ENCODE measurements at places on chromosomes 3 and 15.

GRCh38 chr3:47005212-47006144 is 26.0 kb downstream of the NBEAL2 start:
- no peak for DNase-seq

- DNase-seq, result no peak
Measured at GRCh38 chr15:94174399-94174802, 57.0 kb upstream of the MCTP2 start.

DNA sequence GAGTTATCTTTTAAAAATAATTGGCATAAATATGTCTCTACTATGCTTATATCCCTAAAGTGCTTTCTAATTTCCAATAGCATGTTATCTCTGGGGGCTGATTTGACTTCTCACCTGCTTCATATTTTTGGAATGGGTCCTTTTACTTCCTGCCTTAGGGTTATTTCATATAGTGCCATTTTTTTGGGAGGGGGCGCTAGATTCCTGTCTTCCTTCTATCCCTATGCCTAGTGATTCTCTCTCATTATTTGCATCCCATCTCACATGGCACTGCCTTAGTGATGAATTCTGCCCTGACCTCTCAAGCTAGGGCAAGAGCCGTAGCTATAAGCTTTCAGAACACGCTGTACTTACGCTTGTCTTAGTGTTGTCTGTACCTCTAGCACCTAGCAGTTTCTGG is 150.3 kb upstream of the SLITRK3 start:
- DNase-seq, result no peak

DNA sequence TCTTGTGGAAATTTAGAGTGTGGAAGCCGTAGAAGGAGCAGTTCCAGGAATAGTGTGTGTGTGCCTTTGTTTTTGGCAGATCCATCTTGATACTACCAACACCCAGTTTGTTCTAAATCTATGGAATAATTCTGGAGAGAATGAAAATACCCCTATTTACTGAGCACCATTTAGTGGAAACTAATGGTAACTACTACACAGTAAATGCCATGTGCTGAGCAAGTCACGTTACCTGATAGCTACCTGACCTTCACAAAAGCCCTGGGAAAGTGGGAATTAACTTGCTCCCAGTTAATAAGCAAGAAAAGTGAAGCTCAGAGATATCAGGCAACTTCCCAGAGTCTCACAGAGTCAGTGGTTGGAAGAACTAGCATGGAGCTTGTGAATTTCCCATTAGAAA is 137.7 kb downstream of the ARPP21 start:
- DNase-seq, result no peak

DNA sequence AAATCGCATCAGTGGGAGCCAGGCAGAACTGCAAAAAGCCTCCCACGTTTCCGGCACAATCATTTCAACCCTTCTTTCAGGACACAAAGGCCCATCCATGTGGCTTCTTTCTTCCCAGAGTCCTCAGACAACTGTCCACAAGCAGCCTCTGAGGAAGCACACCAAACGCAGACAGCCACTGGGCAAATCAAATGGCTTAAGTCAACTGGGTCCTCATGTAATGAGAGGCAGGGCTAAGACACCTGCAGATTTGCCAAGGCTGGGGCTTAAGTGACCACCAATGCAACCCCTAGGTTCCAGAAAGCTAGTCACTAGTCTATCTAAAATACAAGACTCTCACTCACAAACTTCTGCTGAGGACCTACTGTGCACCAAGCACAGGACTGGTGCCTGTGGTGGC is 8.0 kb downstream of the OSBPL10 start:
- DNase-seq, result no peak

GRCh38 chr3:108036984-108037741 is 53.7 kb downstream of the CD47 start:
- DNase-seq, result no peak

GRCh38 chr15:39404767-39405181 is 176.1 kb upstream of the THBS1 start:
- no peak for DNase-seq

GRCh38 chr3:184635126-184635525 is 73.5 kb downstream of the EPHB3 start:
- no peak for DNase-seq

- no peak for DNase-seq
Measured at GRCh38 chr3:25044762-25045710, 383.0 kb upstream of the RARB start.

DNA sequence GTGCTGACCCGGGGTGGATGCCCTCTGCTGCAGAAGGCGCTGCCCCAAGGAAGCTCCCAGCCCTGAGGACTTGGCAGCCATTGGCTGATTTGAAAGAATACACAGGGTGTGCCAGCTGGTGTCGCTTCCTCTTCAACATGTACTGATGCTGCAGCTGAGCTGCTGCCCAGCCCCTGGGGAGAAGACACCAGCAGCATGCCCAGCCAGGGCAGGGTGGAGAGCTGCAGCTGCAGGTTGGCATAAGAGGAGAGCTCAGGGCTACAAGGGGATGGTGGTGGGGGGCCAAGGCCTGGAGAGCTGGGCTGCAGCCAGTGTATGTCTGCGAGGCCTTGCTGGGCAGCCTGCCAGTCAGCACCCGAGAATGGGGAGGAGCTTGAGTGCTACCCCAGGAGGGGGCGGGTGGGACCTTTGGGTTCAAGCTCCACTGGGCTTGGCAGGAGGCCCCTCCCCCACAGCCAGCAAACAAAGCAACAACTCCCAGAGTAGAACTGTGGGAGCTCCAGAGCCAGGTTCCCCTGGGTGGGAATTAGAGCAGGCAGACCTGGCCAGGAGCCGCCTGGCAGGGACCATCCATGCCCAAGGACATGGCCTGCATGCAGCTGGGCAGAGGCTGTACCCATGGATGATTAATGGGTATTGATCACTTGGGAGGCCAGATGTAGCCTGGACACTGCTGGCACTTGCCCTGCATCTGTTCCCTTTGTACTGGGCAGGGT is 9.2 kb upstream of the SEMA4B start:
- DNase-seq, result no peak

GRCh38 chr3:78268716-78269668 is 1229.1 kb downstream of the ROBO2 start:
- no peak for DNase-seq

- DNase-seq, result no peak
Measured at GRCh38 chr15:81480645-81481053, 106.6 kb upstream of the TMC3 start.

GRCh38 chr15:43086551-43086950 is 19.3 kb downstream of the UBR1 start:
- DNase-seq, result no peak

DNA sequence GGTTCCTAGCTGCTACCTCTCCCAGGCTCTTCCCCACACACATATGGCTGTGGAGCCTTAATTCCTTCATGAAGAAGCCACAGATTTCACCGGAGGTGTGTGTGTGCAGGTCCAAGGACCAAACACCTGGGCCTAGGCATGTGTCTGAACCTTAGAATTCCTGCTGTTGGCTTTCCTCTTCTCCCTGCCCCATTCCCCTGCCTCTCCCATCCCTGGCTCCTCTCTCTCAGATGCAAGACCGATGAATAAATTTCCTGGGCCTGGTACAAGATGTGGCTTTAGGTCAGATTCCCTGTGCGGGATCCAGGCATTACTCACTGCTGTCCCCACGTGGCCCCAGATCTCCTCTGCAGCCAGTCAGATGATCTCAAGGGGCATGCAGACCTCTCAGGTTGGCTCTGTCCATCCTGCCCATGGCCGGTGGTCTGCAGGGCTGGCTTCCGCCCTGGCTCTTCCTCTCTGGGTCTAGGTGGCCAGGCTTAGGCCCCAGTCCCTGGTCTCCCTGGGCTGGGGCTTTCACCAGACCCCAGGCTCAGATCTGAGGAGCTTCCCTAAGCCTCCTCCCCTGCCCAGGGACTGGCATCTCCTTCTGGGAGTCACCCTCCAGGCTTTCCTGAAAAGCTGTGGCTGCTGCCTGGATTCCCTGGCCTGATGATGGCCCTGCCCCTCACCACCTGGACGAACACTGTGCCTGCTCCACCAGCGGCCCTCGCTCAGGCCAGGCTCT is 20.5 kb downstream of the CCR9 start:
- no peak for DNase-seq

DNA sequence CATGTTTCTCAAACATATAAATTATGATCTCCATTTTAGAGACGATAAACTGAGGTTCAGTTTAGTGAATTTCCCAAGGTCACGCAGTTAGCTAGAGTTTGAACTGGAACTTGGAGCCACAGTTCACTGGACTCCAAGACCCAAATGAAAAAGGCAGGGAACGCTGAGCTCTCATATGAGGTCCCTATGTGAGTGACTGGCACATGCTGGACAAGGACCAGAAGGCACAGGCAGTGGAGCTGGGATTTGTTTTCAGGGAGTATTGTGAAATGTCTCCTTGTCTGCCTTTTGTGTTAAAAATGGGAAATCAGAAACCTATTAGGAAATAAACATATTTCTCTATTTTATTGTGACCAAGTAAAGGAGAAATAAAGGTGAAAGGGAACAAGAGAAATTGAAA is 63.5 kb downstream of the MESD start:
- DNase-seq, result no peak

DNA sequence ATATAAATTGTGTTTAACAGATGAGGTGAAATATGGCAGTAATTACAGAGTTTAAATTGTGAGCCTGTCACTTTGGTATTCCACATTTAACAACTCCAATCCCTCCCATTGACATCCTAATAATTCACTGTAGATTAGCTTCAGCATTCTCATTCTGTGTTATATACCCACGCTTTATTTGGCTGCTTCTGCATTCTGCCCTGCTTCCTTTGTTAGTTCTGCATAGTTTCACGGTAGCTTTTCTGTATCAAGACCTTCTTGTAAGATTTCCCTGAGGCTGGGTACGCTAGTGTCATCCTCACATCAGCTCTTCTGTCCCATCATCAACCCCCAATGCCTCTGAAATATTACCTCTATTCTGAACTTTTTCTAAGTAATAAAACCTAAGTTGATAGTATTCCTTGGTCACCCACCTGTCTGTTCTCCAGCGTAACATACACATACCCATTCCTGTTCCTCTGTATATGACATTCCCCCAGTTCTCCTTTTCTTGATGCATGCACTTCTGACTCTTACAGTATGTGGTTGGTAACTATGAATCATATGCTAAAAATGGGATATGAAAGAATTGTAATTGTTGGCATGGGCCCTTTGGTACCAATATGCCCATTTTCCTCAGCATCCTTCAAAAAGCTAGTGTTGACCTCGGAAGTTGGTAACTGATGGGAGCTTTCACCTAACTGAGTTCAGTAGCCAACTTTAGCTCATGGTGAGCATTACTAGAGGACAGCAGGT is 171.2 kb downstream of the KLHL25 start:
- DNase-seq, result no peak

GRCh38 chr3:37053753-37054152 is 60.4 kb downstream of the MLH1 start:
- no peak for DNase-seq

DNA sequence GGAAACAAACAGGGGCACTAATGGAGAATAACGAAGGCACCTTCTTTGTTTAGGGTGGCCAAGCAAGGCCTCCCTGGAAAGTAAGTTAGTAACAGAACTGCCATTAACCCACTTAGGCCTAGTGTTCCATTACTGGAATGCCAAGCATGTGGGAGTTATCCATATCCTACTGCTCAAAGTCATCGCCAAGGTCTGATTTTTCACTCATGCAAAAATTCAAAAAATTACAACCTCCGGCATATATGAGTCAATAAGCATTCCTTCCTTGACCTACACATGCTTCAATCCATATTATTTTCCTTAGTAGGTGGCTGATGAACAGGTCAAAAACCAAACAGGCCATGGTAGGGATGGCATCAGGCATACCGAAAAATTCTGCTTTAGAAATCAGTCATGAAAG is 1097.2 kb downstream of the FHIT start:
- no peak for DNase-seq

- no peak for DNase-seq
Measured at GRCh38 chr3:4776980-4777581, 202.2 kb upstream of the BHLHE40 start.

DNA sequence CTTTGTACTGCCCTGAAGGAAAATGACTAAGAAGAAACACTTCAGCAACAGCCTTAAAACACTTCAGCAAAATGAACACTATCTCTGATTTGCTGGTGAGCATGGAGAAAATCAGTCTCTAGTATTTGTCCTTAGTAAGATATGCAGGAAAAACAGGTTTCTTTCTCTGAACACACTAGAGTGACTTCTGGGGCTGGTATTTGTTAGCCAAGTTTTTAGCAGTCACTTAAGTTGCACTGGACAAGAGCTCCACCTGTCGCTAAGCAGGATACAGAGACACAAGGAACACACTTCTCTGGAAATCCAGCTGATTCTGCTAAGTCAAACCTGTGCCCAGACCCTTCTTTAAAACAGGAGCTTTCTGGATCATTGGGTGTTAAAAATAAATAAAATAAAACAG is 65.3 kb downstream of the CHAC1 start:
- DNase-seq, result no peak

DNA sequence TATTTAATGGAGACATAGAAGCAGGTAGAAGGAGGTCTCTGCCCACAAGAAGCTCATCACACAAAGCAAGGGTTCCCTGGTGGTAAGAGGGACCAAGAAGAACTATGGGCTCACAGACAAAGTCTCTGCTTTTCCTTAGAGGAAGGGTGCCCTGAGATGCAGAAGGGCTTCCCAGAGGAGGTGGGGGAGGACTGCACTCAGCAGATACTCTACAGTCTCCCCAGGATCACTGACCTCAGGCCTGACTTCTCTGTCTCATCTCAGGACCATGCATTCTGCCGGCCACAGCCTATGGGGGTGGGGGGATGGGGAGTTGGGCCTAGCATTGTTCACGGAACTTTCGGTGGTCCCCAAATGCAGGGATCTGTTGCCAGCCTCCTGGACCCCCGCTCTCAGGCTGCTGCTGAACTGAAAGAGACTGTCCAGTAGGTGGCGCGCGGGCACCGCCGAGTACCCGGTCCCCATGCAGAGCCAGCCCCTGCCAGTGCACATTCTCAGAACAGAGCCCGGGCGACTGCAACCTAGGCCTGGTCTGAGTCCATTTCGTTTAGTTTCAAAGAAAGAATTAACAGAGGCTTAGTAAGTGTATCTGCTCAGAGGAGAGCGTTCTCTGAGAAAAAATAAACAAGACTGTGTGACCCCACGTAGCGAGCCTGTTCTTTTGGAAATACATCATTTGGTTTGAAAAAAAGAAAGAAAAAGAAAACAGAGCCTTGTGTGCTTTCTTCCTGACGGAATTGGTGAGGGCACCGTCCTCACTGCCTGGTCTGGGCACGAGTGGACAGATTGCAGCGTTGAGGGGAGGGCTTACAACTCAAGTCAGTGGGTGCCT is 74.1 kb downstream of the LRTM1 start:
- DNase-seq, result no peak

DNA sequence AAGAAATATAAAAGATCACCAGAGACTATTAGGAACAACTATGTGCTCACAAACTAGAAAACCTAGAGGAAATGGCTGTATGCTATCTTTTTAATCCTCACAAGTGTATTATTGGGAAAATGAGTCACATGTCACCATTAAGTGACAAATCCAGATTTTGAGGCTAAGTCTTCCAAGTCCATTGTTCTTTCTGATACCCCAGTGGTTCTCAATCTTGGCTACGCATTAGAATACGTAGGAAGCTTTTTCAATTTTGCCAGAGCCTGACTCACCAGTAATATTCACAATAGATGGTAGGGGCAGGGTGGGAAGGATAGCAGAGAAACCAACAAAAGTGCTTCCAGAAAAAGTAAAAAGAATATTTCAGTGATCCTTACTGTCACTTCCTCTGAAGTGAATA is 117.0 kb downstream of the FILIP1L start:
- no peak for DNase-seq
